ENCODE measurements at places on chromosomes 7 and 10. TPM values are rescaled to one million over a fixed set of nuclear protein-coding genes. Genes with fewer than 3 reads are reported as not detected.

DNA sequence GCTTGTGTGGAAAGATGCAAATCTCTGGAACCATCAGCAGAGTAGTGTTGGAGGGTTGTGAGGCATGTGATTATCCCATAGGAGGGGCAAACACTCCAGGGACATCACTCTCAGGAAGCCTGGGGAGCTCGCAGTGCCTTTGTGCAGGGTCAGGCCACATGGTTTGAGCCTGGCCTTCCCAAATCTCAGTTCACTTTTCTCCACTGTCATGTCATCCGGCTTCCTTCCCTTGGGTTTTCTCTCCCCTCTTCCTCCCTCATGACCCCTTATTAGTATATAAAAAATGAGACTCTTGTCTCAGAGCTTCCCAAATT is 20.4 kb downstream of the TSPAN14 start:
- no peak for DNase-seq

- no peak for DNase-seq
Observed at GRCh38 chr7:93894426-93894825, 3.9 kb upstream of the TFPI2 start.

Gene SPDYE6
- not detected for total RNA-seq

DNA sequence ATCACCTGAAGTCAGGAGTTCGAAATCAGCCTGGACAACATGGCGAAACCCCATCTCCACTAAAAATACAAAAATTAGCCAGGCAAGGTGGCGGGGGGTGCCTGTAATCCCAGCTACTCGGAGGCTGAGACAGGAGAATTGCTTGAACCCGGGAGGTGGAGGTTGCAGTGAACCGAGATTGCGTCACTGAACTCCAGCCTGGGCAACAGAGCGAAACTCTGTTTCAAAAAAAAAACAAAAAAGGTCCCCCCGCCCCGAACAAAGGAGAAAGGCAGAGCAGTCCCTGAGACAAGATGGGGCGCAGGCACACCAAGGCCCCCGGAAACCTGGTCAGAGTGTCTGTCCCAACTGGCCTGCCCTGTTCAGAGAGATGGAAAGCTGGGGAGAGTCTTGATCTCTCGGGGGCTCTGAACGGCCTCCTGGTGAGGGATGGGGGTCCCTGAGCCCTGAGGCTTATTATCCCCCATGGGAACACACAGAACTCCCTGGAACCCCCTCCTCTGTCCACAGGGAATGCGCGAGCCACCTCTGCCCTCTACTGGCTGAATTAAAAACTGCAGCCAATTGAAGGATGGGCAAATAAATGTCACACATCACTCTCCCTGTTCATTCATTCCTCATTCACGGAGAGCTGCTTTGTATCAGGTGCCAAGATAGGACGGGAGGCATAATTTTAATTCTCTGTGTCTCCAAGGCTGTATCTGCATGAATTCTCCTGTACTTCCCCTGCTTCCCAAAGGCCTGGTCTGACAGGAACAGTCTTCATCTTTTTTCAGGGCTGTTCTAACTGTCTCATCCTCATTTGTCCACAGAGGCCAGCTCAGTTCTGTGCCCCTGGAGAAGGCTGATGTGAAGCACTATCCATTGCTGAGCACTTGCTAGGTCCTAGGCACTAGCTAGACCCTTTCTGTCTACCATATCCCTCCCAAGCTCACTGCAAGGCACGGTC is 28.9 kb downstream of the MAT1A start:
- DNase-seq, result peak; percentile 86

GRCh38 chr10:101816913-101817336 is 1.3 kb downstream of the OGA start:
- DNase-seq, result no peak

Gene CYP2E1
- total RNA-seq, result not detected

- DNase-seq, result no peak
Observed at GRCh38 chr7:155597753-155598140, 46.7 kb upstream of the RBM33 start.

- DNase-seq, result no peak
Observed at GRCh38 chr10:49577182-49577925, 32.8 kb upstream of the SLC18A3 start.

DNA sequence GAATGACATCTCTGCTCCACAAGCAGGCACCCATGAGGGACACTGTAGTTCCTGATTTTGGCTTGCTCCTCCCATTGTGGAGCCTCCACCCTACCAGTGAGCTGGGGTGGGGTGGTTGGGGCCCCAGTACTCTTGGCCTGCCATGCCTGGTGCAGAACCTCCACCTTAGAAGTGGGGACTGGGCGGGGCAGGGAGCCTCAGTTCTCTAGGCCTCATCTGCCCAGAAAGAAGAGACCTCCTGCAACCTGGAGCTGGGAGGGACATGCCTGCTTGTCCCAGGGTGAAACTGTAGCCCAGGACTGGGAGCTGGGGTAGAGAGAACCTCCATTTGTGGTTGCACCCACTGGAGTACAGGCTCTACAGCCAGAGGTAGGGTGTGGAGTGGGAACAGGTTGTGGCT is 14.4 kb downstream of the RAMP3 start:
- DNase-seq, result no peak

DNA sequence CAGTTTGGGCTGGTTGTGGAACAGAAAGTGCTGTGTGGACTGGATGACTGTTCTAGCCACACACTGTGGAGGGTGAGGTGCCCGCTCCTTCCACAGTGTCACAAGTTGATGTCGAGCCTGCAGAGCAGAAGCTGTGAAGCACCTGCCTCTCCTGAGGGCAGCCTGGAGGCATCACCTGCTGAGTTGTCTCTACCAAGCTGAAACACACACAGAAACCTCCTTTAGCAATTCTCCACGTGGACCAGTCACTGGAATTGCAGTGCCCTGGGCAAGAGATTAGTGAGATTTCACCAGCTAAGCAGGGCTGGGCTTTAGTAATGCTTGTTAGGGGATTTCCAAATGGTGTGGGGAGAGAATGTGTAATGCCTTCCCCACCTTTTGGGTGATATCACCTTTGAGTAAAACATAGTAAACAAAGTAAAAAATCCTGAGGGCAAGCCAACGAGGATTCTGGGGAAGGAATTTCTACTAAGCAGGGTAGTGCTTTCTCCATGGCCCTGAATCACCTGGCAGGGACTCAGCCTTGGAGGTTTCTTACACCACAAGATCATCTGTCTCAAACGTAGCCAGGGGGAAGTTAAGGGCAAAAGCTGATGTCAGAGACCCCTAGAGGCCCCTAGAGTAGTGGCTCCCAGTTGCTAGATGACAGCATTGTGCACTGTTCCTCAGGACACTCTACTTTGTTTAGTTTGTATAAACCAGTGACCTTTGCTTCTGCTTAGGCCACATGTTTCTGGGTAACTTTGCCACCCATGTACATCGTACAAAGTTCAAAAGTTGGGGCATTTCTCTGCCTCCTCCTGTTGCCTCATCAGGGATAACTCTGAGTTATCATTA is 233.1 kb upstream of the IGFBP3 start:
- no peak for DNase-seq

- DNase-seq, result no peak
Observed at GRCh38 chr7:78172933-78173591, 374.5 kb downstream of the PHTF2 start.

Gene NAT16
- total RNA-seq, result 0.84 TPM

GRCh38 chr10:71837098-71837827 is 13.8 kb downstream of the PSAP start:
- DNase-seq, result no peak

DNA sequence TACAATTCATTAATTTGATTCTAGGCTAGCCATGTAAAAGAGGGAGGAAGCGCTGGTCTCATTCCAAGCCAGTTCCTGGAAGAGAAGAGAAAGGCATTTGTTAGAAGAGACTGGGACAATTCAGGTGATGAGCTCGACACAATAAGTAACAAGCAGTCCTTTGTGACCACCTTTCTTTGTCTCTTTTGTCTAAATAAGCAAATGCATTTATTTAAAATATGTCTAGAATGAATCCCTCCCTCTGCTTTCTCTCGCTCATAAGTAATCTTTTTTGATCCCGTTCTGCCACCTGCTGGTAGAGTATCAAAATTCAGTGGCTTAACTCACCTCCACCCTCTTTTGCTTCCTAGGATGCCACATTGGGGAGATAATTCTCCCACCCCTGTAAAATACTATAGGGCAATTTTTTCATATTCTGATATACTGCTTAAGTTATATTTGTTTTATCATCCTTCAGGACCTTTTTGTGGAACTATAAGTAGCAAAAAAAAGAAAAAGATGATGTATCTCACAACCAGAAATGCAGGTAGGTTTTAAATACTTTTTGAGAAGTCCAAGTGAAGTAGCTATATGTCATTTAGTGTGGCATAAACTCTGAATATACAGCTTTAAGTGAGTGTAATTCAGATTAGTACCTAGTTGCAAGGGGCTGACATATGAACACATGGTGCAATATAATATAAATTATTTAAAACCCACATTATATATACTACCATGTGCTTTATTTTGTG is 91.5 kb downstream of the GSDME start:
- DNase-seq, result peak; percentile 21

DNA sequence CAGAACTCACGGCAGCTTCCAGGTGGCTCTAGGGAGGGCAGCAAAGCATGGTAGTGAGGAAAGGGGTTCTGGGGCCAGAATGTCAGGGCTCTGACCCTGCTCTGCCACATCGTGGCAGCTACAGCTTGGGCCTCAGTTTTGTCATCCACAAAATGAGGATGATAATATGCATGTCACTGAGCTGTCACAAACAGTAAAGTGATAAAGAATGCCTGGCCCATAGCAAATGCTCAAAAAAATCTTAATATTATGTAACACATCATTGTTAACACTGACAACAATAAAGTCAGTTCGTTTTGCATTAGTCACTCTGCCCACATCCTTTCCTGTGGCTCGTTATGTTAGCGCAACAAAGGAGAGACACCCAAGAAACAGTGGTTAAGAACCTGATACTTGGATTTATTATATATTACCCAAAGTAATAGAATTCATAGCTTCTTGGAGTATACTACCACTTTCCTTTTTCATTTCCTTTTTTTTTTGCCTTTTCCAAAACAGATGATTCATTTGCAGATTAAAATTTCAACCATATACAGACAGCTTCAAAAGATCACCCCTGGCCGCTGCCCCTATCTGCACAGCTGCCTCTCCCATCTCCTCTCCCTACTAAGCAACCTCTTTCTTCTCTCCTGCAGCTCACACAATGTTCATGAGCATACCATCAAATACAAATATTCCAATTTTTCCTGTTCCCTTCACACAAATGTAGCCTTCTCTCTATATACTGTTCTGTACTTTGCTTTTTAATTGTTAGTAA is 45.5 kb upstream of the DDC start:
- DNase-seq, result no peak

GRCh38 chr7:67019562-67020390 is 23.1 kb downstream of the TYW1 start:
- no peak for DNase-seq

- no peak for DNase-seq
Observed at GRCh38 chr7:98174334-98175259, 36.6 kb upstream of the BHLHA15 start.

Gene UTF1
- 21.7 TPM for total RNA-seq

DNA sequence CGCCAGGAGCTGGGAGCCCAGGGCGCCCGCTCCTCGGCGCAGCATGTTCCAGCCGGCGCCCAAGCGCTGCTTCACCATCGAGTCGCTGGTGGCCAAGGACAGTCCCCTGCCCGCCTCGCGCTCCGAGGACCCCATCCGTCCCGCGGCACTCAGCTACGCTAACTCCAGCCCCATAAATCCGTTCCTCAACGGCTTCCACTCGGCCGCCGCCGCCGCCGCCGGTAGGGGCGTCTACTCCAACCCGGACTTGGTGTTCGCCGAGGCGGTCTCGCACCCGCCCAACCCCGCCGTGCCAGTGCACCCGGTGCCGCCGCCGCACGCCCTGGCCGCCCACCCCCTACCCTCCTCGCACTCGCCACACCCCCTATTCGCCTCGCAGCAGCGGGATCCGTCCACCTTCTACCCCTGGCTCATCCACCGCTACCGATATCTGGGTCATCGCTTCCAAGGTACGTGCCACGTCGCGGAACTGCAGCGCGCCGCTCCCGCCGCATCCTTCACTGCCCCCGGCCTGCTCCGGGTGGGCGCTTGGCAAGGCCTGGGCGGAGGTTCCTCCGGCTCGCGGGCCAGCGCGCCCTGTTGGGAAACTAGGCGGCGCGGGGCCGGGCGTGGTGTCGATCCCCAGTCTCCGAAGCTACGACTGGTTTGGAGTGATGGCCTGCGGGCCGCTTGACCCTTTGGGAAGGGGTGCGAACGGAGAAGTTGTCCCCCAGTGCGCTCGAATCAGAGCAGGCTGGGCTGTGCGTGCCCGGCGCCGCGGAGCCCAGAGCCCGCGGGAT is 868 bp downstream of the EMX2 start:
- no peak for DNase-seq

Gene ZNF239
- total RNA-seq, result 10.3 TPM

- DNase-seq, result no peak
Observed at GRCh38 chr10:123100030-123100762, 35.6 kb upstream of the HMX3 start.

Gene LDB3
- 0.43 TPM for total RNA-seq

- no peak for DNase-seq
Observed at GRCh38 chr10:117432866-117433265, 57.6 kb upstream of the PDZD8 start.

DNA sequence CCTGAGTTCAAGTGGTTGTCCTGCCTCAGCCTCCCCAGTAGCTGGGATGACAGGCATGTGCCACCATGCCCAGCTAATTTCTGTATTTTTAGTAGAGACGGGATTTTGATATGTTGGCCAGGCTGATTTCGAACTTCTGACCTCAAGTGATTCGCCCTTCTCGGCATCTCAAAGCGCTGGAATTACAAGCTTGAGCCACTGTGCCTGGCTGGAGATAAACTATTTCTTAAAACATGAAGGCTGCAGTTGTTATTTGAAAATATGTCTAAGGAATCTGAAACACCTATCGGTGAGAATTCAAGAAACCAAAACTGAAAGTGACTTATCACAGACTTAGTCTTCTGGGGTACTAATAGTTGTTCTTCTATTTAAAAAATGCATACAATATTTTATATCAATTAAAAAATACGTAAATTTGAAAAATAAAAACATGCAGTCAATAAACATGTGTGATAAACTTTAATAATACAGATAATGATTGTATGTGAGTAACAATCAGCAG is 176.9 kb upstream of the PRSS58 start:
- DNase-seq, result no peak

Gene ANXA8L1
- not detected for total RNA-seq
